ENCODE measurements at places on chromosomes 5 and 9.
A peak's percentile ranks its signal among the peaks of the same experiment; 100 is the strongest.

DNA sequence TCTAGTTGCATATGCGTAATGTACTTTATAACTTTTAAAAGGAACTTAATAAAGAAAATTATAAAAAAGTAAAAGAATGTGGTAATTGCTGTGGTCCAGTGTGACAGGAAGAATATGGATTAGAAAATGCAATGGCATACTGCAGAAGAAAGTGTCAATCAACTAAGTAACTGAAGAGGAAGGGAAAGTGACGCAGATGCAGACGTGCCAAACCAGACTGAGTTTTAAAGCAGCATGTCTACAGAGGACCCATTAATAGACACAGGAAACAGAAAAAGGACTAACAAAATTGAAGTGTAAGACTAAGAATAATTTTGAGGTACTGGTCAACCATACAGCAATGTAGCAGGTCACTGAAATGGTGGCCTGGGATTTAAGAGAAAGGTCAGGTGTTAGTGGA lies 73.3 kb downstream of the DPYSL3 start:
- DNase-seq, result no peak

GRCh38 chr5:10073441-10074104 lies 176.1 kb downstream of the ATPSCKMT start:
- no peak for DNase-seq

GRCh38 chr9:127711226-127711701 lies 4.2 kb downstream of the PTRH1 start:
- no peak for DNase-seq

GRCh38 chr5:73722231-73722630 lies 96.2 kb downstream of the ARHGEF28 start:
- no peak for DNase-seq

- no peak for DNase-seq
Observed at GRCh38 chr9:71303351-71303750, 181.9 kb upstream of the TRPM3 start.

DNA sequence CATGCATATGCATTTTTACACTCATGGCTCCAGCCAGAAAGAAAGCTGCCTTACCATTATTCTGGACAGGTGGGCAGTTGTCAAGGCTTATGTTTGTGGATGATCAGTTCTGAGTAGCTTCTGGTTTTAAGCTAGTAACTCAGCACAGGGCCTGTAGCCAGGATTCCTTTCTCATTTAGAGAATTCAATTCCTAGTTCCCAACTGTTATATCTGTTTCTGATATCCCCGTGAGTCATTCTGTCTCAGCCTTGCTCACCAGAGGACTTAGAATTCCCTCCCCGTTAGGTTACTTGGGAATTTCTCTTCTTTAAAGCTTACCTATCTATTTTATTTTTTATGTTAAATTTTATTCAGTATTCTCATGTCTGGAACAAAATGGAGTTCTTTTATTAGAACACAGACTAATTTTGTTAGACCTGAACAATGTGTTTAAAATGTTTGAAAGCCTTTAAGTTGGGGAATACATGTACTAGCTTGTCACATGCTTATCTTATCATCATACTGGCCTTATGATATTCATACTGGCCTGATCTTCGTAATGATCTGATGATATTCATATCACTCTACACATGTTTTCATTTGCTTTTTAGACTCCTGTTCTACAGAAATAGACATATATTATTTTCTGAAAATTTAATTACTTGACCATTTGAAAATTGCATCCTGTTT lies 47.1 kb downstream of the CAST start:
- no peak for DNase-seq

DNA sequence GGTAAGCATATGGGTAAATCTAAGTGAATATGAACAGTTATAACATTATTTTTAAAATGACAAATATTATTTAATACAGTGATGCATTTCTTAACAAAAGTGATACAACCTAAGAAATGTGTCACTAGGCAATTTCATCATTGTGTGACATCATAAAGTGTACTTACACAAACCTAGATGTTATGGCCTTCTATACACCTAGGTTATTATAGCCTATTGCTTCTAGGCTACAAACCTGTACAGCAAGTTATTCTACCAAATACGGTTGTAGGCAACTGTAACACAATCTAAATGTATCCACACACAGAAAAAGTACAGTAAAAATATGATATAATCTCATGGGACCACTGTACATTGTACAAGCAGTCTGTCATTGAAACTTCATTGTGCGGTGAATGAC lies 48.3 kb downstream of the STRBP start:
- DNase-seq, result no peak

DNA sequence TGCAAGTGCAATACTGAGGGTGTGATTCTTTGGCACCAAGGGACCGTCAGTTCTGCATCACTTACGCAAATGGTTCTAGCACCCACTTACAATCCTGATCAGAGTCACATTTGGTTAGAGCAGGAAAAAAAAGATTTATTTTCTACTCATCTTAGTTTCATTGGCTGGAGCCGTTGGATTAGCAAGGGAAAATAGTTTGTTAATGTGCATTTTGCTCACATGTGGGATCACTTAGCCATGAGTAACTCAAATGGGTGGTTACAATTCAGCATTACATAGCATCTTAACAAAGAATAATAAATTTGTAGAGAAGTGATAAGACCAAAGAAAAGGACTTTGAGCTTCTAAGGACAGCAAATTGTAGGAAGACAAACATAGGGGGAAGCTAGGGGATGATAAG lies 216.9 kb downstream of the AUH start:
- DNase-seq, result no peak

GRCh38 chr5:61319388-61320146 lies 12.5 kb upstream of the ZSWIM6 start:
- DNase-seq, result no peak

- no peak for DNase-seq
Observed at GRCh38 chr5:73735032-73735734, 109.2 kb downstream of the ARHGEF28 start.

DNA sequence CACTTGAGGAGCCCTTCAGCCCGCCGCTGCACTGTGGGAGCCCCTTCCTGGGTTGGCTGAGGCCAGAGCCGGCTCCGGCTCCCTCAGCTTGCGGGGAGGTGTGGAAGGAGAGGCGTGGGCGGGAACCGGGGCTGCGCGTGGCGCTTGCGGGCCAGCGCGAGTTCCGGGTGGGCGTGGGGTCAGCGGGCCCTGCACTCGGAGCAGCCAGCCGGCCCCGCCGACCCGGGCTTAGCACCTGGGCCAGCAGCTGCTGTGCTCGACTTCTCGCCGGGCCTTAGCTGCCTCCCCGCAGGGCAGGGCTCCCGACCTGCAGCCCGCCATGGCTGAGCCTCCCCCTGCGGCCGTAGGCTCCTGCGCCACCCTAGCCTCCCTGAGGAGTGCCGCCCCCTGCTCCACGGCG lies 6.2 kb upstream of the SHB start:
- peak; percentile 28 for DNase-seq

DNA sequence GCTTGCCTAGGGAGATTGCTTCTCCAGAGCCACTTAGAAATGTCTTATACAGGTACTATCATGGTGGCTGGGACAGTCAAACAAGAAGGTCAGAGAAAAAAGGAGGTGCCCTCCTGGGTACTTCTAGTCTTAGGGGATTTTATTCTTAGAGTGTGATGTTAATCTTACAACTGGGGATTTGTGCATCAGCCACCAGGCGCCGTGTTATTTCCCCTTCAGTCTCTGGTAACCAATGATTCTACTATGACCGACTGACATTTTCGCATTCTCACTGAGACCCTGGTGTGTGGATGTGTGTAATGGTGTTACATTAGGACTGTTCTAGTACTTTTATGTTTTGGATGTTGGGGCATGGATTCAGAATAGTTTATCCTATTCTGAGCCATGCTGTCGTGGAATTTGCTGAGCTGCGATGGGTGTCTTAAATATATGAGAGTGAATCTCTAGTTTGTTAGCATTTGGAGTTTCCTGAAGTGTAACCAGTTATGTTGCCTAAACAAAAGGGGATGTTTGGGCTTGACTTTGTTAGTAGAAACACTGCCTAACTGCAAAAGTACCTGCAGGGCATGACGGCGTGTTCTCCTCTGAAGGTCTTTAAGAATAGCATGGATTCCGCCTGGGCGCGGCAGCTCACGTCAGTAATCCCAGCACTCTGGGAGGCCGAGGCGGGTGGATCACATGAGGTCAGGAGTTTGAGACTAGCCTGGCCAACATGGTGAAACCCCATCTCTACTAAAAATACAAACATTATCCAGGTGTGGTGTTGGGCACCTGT lies 175.2 kb upstream of the DAP start:
- no peak for DNase-seq

DNA sequence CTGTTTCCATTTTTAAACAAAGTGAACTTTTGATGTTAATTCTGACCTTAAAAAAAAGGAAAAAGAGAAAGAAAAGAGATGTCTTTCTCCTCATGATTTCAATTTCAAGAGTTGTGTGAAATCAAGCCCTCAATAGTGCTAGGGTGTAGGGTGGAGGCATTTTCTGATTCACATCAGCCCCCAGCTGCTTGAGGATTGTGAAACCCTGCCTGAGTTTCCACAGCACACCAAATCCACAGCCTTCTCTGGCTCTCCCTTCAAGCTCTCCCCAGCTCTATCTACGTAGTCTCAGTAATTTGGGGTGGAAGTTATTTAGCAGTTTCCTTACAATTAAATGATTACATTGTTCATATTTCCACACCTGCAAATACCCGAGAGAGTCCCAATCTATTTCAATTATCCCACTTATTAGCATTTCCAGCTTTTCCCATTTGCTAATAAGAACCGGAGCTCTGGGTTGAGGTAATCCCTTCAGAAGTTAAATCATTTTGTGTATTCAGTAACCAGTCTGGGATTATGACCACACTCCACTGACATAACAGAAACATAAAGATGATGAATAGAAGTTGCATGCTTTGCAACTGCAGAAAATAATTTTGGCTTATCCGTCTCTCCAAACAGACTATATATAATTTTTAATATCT lies 54.9 kb downstream of the MTX3 start:
- no peak for DNase-seq

DNA sequence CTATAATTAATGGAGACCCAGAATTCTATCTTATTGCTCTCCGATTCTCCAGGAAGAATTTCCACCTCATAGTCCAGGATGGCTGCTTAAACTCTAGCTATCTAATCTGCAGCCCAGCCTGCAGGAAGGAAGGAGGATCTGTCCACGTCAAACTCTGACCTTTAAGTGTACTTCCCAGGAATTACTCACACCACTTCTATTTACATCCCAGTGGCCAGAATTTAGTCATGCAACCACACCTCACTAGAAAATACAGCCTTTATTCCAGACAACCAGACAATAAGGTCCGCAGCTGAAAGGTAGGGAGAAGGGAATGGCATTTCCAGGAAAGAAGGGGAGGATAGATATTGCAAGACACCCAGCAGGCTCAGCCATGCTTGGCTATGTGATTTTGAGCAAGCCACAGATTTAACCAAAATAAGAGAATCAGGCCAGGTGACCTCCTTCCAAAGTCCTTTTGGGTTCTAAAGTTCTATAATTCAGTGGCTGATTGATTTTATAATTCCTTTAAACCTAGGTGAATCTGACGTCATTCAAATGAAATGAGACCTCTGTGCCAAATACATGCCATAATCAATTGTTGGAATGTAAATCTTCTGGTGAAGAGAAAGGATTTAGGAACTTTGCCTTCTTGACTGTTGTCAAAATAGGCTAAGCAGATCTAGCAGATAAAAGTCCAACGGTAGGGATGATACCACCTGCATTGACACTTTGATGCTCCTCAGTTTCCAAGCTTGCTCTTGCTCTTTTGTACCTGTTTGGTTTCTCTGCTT lies 3.7 kb upstream of the DENND1A start:
- no peak for DNase-seq

GRCh38 chr5:140038373-140038957 lies 4.6 kb downstream of the NRG2 start:
- no peak for DNase-seq

DNA sequence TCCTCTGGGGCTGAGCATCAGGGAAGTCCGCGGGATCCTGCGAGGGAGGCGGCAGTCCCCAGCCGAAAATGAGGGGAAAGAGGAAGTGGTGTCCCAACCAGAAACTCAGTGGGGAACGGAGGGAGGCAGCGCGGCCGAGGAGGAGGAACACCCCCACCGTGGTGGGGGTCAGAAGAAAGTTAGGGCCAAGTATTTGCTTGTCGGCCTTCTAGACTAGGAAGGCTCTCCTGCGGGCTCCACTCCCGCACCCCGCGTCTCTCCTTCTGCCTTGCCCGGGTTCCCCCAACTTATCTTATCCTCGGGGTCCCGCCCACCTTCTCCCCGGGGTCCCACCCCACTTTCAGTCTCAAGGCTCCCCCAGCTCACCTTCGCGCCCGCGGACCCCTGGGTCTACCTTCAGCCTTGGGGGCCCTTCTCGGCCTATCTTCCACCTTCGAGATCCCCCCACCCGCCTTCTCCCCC lies 557 bp upstream of the PHF2 start:
- peak; percentile 76 for DNase-seq

DNA sequence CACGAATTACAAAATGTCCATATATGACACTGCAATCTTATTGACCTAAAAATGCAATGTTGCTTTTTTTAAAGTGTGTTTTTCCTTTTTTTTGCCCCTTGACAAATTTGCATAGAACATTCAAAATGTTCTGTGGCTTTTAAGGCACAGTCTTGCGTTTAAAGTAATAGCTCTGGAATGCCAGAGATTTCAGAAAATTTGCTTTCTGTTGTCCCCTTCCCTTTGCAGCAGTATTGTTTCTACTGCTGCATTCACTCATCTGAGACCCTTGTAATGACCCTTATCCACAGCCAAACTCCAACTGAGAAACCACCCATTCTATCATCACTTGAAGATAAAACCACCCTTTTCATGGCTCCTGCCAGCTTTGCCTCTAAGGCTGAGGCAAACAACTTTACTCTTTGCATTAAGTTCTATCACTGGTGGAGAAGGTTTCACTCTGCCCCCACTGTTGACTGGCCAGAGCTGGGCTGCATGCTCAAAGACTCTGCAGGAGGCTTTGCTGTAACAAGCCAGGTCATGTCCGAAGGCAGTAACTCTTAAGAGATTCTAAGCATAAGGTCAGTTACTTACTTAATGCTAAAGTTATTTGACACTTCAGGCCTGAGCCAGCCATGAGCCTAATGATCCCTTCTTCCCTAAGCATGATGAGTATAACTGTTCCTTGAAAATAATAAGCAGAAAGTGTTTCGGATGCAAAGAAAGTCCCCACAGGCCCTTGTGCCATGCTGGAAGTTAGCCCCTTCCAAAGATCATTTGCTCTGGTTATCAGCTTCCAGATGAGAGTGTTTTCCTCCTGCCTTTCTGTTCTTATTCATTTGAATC lies 101.9 kb downstream of the CD180 start:
- no peak for DNase-seq

- no peak for DNase-seq
Observed at GRCh38 chr9:97272072-97272471, 35.4 kb upstream of the CCDC180 start.

DNA sequence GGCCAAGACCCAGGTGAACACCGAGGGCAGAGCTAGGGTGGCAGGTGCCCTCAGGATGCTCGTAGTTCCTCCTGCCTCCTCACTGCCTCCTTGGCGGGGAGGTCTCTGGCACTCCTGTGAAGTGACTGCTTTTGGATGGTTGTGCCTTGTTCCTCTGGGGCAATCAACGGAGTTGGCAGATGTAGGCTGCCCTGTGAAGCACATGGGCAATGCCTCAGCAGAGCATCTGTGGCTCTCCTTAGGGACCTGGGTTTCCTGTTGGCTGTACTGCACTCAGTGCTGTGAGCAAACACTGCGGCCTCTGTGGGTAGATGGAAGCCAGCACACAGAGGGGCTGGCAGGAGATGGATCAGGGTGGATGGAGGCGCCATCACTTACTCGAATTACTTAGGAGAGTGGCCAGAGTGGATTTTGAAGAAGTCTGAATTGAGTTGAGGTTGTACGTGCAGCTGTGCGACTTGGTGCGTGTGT lies 71.4 kb upstream of the COL5A1 start:
- DNase-seq, result peak; percentile 55

Measured in right atrium auricular region (tissue), 2 donors.